ENCODE measurements at places on chromosomes 2 and 18.

GRCh38 chr18:58611395-58612131 lies 17.3 kb downstream of the ALPK2 start:
- DNase-seq, result no peak

DNA sequence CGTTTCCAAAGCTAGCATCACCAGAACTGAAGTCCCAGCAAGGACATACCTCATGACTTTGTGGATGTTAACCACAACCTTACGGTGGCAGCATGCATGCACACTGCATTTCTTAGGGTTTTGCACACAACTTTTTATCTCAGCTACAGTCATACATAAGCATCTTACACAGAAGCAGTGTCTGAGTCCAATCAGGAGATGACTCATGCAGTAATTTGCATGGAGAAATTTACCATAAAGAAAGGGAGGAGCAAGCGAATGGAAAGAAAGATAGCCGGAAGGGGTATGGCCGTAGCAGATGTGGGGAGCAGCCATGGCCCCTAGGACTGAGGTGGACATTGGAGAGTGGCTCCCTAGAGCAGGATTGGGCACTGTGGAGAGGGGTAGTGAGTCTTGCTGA lies 522.5 kb downstream of the GALR1 start:
- no peak for DNase-seq

GRCh38 chr18:41025666-41026065 lies 929.4 kb upstream of the PIK3C3 start:
- no peak for DNase-seq

DNA sequence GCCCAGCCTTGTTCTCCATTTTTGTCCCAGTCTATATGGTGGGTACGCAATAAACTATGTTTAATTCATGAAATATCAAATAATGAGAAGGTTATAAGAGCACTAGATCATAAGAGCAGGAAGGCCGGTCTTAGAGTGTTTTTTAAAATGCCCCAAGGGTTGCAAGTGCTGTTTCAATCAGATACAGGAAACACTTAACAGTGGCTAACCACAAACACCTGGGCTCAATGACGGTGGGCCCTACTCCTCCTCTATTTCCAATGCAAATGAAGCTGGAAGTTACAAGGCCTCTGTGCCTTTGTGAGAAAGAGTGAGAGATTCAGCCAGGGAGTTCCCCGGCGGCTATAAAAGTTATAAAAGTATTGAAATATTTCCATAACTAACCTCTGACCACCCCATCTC lies 18.9 kb upstream of the WDR33 start:
- DNase-seq, result peak; percentile 38

DNA sequence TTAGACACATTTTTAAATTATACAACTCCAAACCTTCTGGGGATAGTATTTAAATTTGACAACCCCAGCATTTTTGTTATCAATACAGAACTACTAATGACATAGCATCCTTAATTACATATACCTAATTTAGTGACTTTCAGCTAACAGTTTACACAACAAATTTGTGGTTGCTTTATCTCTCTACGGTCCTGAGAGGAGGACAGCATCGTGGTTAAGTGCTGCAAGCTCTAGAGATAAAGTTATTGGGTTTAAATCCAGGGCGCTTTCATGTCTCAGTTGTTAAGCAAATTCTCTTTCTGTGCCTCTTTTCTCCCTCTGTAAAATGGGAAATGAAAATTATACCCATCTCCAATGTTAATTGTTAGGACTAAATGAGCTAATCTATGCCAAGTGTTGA lies 129.3 kb downstream of the METTL4 start:
- DNase-seq, result no peak

DNA sequence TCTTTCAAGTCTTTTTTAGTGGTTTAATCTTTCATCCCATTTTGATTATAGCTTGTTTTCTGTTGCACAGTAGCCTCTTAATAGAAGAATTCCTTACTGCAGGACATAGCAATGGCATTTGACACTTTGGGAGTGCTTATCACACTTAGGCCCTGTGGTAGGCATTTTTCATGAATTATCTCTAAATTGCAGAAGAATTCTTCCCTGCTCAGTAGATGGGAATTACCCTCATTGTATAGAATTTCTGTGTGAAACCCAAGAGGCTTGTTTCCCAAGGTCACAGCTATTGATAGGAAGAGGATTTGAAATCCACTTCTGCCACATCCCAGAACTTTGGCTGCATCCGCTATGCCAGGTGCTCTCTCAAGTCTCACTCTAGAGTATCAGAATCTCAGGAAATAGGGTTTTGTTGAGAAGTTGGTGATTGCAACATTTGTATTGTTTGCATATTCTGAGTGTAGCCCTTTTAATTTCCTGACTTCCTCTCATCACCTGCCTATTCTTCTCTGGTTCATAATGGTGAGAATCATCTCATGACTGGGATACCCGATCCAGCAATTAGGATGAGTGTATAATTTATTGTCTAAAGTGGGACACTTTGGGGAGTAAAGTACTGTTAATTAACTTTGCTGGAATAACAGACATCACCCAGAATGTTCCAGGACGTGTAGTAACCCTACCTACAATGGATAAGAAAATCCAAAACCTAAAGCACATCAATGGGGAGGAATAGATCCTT lies 255.2 kb upstream of the RASGRP3 start:
- no peak for DNase-seq
